NT2/D1 (cell line): ENCODE measurements at places on chromosomes 5 and 9.

DNA sequence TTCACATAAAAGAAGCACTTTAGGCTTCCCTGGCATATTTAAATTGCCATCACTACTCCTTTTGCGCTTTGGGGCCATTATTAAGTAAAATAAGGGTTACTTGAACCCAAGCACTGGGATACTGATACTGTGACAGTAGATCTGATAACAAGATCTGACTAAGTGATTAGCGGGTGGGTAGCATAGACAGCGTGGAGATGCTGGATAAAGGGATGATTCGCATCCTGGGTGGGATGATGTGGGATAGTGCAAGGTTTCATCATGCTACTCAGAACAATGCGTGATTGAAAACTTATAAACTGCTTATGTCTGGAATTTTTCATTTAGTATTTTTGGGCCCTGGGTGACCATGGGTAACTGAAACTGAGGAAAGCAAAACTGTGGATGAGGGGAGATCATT is 75.1 kb downstream of the PTTG1 start:
- DNase-seq = no peak

GRCh38 chr9:116074658-116075057 is 78.9 kb upstream of the PAPPA start:
- DNase-seq = no peak

- DNase-seq = no peak
These were observed 42.4 kb downstream of the NTRK2 start for GRCh38 chr9:84711936-84712335.

GRCh38 chr5:143606043-143606752 is 202.7 kb upstream of the NR3C1 start:
- DNase-seq = no peak

DNA sequence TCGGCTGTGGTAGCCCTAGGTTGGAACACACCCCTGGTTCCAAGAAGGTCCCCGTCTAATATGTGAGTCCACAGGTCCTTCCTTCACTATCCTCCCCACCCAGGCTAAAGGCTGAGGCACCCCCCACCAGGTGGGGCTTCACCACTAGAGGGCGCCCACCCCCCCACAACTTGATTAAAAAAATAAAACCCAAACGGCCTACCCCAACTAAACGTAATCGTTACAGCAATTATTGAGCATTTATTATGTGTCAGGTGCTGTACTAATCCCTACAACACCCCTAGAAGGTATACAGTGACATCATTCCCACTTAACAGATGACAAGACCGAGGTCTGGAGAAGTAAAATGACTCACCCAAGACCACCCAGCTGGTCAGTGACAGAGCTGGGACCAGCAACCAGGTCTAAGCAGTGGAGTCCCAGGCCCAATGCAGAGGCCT is 65.0 kb downstream of the FGF18 start:
- no peak for DNase-seq

GRCh38 chr9:115944166-115944948 is 209.2 kb upstream of the PAPPA start:
- no peak for DNase-seq

DNA sequence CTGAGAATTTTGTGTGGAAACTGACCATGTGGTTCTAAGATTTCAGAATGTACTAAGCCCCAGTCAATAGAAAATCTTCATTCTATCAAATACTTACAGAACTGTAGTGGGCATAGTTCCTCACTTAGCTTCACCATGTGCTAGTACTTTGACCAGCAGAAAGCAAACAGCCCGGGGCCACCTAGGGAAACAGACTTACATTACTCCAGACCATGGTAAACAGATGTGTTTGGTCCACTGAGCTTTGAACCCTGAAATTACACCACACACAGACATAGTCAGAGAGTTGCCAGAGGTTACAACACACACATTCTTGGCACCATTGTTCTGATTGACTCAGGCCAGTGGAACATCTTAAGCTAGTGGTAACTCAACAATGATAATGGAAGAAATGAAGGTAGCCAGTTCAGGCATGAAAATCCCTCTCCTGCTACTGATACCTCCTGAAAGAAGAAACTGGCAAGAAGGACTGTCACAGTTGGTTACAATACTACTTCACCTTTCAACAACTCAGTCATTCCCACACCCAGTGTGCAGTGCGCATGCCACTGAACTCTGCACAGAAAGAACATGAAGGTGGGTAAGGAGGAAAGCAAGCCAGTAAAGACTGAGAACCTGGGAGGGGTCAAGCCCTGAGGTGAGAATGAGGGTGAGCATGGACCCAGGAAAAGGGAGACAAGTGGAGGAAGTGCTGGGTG is 18.7 kb upstream of the LECT2 start:
- DNase-seq = no peak

DNA sequence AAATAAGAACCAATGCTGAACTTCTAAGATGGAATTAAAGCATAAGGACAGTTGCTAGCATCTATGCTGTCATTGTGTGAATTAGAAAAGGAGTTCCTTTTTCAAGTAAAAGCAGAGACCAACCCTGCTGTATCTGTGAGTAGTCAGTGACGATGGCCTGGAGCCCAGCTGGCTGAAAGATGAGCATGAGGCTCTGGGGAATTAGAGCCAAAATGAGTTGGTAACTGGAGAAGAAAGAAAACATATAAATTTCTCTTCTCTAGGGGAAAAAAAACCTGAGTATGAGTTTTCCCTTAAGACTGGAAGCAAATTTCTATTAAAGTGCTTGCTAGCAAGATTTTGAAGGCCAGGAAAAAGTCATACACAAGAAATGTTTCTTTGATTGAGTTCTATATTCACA is 1.6 kb upstream of the SPZ1 start:
- DNase-seq = no peak
